Testis (tissue), 5 donors: ENCODE measurements at places on chromosomes 4 and X. TPM values are rescaled to one million over a fixed set of nuclear protein-coding genes. Genes with fewer than 3 reads are reported as not detected.

Gene CLTRN
- 1.9 TPM for total RNA-seq

DNA sequence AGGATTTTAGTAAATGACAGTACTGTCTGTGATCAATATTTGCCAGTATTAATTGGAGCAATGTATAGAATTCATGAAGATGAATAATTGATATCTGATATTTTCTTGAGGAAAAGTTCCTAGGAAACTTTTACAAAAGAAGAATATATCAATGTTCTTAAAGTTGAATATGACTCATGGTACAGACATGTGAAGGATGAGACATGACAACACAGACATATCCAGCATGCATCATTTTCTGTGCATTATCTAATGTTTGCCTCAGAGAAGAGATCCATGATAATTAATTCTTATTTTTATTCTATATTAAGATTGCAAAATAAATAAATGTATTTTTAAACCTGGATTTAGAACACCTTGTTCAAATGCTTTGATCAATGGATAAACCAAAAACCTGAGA is 452.9 kb upstream of the EPHA5 start:
- H3K27me3 ChIP-seq = no peaks in the 10 kb centered on the region
- H3K4me1 ChIP-seq = no peaks in the 10 kb centered on the region
- no peak overlapping the region for H3K27ac ChIP-seq
- DNase-seq = no peak
- no peak overlapping the region for H3K4me3 ChIP-seq

Gene PCDH19
- 4.5 TPM for total RNA-seq

Gene ADAMTS3
- 6.8 TPM for total RNA-seq

GRCh38 chr4:165766018-165766417 is 107.0 kb upstream of the TLL1 start:
- H3K27ac ChIP-seq = no peak overlapping the region
- DNase-seq = no peak
- H3K36me3 ChIP-seq = no peaks in the 10 kb centered on the region
- H3K4me1 ChIP-seq = no peaks in the 10 kb centered on the region

DNA sequence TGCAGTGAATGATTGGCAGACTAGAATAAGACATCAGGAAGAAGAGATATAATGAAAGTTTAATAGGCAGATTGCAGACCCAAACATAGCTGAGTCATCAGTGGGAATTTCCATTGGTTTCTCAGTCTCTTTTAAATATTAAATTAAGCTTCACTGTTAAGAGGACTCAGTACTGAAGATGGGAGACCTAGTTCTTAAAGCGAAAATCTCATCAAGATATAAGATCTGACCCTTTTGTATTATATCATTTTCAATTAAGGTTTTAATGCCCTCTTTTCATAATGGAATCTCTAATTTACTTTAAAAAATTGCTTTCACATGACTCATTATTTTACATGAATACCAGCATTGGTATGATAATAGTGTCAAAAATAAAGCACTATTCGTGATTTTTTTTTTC is 168.9 kb upstream of the ATOH1 start:
- no peaks in the 10 kb centered on the region for H3K36me3 ChIP-seq
- H3K27ac ChIP-seq = no peak overlapping the region
- no peaks in the 10 kb centered on the region for H3K4me1 ChIP-seq
- H3K4me3 ChIP-seq = no peak overlapping the region
